Hepatocyte (in vitro differentiated cells): ENCODE measurements at places on chromosomes 4 and X.

DNA sequence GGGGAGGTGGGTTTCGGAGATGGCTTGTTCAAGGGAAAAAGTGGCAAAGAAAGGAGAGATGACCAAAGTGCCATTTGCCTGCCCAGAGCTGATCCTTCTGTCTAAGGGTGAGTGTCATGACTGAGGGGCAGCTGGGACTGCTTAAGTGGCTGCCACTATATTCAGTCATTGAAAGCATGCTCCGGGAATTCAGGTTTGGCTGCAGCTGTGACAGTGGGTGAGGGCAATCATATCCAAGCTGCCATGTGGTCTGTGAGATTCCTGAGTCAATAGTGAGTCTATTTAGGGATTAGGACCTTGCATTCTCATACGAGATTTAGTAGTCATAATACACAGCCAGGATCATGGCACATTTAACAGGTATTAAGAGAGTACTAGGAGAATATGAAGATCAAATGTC lies 138.8 kb upstream of the BANK1 start:
- no peak for DNase-seq

DNA sequence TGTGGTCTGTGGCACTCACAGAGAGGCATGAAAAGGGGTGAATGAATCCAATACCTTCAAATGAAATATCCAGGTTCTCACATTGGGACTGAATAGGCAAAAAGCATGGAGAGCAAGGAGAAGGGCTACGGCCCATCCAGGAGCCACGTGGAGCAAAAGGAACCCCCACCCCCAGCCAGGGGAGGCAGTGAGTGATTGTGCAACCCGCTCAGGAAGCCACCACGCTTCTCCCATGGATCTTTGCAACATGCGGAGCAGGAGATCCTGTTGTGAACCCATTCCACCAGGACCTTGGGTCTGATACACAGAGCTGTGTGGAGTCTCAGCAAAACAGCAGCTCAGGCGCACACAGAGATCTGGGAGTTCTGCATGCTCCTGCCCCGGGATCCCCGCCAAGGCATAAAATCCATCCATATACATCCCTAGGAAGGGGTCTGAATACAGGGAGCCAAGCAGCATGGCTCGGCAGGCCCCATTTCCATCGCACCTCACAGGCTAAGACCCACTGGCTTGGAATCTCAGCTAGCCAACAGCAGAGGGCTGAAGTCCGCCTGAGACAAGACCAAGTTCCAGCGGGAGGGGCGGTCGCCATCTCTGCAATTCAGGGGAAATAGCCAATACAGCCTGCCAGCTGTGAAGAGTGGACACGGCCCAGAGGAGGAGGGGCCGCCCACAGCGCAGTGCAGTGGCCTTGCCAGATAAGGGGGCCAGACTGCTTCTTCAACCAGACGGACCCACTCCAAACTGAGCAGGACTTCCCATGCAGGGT lies 80.2 kb downstream of the FGF16 start:
- DNase-seq, result no peak

GRCh38 chr4:98566361-98567008 lies 91.9 kb downstream of the TSPAN5 start:
- DNase-seq, result peak; percentile 24

GRCh38 chr4:1543561-1543960 lies 137.3 kb upstream of the NKX1-1 start:
- DNase-seq, result no peak

DNA sequence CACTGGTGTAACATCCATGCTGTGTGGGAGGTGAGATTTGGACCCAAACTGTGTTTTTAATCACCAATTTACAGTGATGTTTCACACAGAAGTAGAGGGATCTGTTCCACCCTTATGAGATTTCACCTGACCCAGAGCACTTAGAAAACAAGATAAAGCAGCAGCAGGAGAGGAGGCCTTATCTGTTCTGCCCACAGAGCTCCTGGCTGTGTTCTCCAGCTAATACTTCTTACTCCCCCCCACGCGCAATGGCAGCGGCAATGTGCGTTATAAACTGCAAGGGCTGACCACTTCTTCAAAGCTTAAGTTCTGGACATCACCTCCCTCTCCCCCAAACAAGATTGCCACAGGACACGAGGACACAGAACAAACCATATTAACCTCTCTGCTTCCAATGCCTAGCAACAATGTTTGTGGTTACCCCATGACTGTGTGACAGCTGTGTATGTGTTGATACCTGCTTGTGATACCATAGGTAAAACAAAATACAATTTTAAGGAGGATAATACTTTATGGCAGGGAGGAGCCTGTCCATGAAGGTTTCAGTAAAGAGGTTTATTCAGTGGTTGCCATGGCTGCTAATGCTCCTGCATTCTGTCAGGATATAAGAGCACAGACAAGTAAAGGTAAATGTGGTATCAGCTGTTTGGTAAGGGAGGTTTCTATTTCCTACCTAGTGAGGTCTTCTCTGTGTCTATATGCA lies 210.0 kb downstream of the SOWAHB start:
- no peak for DNase-seq

GRCh38 chrX:113124693-113125092 lies 284.1 kb upstream of the AMOT start:
- no peak for DNase-seq
